ENCODE measurements at places on chromosomes 7 and 10.

GRCh38 chr10:25061711-25062449 lies 45.5 kb downstream of the THNSL1 start:
- no peak for DNase-seq

DNA sequence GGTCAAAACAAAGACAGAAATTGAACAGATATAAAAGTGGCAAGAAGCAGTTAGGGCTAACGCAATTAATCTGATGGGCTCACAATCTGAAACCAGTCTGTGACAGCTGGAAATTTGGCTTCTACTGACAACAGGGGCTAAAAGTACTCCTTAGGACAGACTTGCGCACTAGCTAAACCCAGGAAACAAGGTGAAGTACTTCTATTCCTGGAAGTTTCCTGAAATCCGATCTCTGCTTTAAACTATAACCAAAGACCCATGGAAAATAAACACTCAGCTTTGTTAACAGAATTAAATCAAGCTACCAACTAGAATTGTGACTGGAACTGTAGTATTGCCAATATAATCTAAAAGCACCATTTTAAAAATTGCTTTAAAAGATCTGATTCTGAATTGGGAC lies 520.2 kb upstream of the ZWINT start:
- no peak for DNase-seq

- no peak for DNase-seq
Measured at GRCh38 chr10:11468126-11468742, 143.2 kb downstream of the USP6NL start.

DNA sequence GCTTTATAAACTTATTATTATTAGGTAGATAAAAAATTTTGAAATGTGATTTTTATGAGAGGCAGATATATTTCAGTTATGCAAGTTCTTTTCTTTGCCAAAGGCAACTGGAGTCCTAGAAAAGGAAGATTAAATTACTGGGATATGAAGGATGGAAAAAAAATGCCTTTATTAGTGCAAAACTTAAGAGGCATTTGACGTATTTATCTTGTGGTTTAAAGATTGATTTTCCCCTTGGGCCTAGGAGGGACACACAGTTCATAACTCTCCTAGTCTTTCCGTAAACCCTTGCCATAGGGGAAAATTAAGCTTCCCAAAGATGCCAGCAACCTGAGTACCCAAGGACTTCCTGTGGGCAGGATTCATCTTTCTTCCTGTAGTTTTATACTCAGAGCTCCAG lies 3.1 kb upstream of the STEAP4 start:
- no peak for DNase-seq

GRCh38 chr7:152735443-152736004 lies 24.0 kb upstream of the ACTR3B start:
- no peak for DNase-seq

- no peak for DNase-seq
Measured at GRCh38 chr10:71980181-71981014, 16.2 kb downstream of the CHST3 start.

- no peak for DNase-seq
Measured at GRCh38 chr7:26588511-26588910, 275.9 kb downstream of the SKAP2 start.

GRCh38 chr7:92671505-92672169 lies 81.4 kb upstream of the FAM133B start:
- no peak for DNase-seq

GRCh38 chr10:1814556-1814955 lies 77.2 kb upstream of the ADARB2 start:
- no peak for DNase-seq

- no peak for DNase-seq
Measured at GRCh38 chr10:131177431-131178327, 133.8 kb downstream of the TCERG1L start.

DNA sequence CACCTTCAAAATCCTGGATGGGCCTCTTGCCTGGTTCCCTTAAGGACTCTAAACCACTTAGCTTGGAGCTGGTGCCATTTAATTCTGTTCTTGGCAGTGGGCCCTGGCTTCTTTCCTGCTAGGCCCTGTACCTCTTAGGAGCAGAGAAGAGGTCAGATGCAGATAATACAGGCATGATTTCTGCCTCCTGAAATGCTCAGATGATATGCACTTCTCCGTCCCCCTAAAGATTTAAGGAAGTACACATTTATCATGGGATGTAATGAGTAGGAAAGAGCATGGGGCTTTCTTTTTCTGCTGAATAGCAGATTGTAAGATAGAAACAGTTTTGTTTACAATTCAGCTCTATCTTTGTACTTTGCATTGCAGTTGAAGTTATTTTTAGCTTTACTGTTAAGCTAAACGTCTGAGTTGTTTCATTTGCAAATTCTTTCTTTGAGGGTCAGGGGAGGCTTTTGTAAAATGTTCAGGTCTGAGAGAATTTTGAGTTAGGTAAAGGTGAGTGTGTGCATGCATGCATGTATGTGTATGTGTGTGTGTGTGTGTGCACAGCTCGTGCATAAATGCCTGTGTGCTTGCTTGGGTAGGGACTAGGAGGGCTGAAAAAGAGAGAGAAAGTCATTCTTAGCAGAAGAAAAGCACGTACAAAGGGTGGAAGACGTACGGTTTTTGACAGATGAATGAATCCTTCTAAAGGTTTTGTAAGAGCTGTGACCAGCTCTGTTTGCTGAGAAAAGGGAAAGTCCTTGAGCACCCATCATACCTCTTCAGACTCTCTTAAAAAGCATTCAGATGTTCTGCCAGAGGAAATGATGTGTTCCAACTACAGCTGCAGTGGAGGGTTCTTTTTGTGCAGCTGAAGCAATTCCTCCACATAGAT lies 364.2 kb downstream of the AUTS2 start:
- DNase-seq, result no peak

GRCh38 chr10:86299562-86299961 lies 67.0 kb downstream of the GRID1 start:
- no peak for DNase-seq

DNA sequence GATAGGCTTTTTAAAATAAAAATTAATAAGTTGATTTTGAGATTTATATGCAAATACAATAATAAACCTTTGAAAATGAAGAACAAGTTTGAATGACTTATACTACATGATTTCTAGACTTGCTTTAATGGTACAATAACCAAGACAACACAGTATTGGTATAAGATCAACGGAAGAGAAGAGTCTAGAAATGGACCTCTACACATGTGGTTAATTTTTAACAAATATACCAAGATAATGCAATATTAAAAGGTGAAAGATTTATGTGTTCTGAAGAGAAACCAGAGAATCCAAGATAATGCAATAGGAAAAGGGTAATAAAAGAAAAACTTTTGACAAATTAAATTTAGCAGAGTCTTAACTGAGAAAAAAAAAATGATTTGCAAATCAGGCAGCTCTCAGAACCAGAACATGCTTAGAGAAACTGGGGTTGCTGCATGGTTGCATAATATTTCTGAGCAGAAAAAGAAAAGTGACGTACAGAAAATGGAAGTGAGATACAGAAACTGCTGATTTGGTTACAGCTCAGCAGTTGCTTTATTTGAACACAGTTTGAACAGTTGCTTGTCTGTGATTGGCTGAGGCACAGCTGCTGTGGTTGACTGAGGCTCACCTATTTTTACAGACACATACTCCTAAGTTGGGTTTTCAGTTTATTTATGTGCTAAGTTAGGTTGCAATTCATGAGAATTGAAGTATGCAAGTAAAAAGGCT lies 365.9 kb downstream of the CRPPA start:
- DNase-seq, result no peak

GRCh38 chr7:135914346-135914745 lies 62.8 kb downstream of the MTPN start:
- no peak for DNase-seq

- DNase-seq, result no peak
Measured at GRCh38 chr7:100465702-100466311, 1.7 kb upstream of the SPACDR start.

DNA sequence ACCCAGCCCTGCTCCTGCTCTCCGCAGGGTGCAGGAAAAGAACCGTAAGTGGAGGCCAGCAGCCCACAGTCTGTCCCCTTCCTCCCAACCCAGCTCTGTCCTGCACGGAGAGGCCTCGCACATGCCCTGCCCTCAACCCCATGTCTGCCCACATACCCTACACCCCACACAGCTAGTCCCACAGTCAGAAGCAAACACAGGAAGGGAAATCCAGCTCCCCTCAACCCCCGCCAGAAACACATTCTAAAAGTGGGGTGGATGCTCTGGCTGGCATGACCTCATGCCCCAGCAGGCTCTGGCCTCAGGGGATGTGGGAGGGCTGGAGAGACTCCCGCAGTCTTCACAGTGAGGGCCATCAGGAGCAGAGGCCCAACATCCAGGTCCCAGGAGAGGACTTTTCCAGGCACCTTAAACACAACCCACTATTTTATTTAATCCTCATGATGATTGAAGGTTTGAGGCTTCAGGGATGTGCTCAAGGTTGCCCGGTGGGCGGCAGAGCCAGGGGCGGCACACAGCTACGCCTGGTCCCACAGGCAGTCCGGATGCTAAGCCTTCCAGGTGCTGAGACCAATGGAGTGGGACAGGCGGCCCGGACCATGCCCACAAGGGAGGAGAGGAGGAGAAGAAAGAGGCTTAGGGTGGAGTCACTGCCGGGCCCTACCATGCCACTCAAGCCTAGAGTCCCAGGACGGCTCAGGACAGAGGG lies 29.9 kb downstream of the CALML5 start:
- DNase-seq, result no peak

- no peak for DNase-seq
Measured at GRCh38 chr7:79909176-79909575, 225.5 kb upstream of the GNAI1 start.

DNA sequence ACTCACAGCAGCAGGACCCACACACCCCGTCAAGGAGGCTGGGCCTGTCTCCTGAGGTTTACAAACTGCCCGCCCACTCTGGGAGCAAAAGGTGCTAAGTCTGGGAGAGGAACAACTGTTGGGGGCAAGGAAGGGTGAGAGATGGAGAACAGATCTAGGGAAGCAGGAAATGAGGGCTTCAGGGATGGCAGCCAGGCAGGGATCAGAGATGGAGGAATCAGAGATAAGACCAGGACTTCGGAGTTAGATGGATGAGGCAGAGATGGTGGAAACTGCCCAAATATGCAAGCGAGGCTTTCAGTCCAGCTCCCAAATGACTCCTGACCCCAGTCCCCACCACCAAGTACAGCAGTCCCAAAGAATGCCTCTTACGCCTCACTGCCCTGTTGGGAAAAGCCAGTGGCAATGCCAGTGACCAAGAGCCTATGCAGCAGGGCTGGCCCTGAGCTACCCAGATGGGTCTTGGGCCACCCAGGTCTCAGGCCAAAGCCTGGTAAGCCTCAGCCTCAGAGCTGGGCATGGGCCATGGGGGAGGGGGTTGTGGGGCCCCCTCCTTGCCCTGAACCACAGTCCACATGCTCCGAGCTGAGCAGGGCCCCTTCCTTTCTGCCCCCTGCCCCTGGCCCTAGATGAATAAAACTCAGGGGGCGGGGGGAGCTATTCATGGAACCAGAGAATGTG lies 39.5 kb upstream of the SLF2 start:
- no peak for DNase-seq

DNA sequence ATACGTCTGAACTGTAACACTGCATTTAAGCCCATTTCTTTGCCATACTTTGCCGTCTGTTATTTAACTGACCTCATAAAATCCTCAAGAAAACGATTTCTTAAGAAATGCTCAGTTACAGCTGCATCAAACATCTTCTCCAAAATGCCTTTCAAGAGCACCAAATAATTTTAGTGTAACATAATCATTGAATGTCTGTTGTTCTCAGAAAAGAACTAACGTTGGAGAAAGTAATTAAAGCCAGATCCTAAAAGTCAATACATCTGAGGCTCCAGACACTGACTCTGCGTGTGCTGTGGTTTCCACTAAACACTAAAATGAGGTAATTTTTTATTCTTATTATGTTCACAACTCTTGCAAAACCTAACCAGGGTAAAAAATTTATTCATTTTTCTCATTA lies 63.7 kb upstream of the LRRC17 start:
- DNase-seq, result no peak

GRCh38 chr7:28700096-28700495 lies 258.0 kb downstream of the TRIL start:
- DNase-seq, result no peak

DNA sequence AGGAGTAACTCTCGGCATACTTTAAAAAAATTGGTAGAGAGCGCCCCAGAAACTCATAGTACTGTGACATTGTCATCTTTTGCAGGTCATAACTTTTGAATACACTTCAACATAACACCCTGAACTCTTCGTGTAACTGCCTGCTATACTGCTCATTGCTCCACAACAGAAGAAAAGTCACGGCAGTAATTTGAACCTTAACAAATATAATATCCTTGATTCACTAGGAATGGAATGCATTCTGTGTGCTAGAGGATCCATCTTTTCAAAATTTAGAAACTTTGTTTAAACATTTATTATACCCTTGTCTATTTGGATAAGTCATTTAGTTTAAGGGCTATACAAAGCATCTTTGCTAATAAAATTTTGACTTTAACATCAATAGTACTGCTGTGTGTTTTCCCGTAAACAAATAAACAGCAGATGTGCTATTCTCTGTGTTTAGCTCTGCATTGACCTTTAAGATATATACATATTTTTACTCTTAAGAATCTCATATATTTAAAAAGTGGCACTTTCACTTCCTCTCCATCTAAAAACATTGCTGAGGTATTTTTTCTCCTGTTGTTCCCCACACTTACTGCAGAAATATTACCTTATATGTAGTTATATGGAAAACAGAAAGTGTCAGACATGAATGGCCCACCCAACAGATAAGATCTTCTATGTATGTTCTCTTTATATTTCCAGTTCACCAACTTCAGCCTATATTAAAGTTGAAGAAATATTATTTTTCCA lies 217.6 kb upstream of the TMEM229A start:
- DNase-seq, result no peak

GRCh38 chr7:128946936-128947830 lies 9.5 kb downstream of the IRF5 start:
- DNase-seq, result no peak

- DNase-seq, result no peak
Measured at GRCh38 chr7:103958284-103958818, 31.1 kb downstream of the RELN start.

DNA sequence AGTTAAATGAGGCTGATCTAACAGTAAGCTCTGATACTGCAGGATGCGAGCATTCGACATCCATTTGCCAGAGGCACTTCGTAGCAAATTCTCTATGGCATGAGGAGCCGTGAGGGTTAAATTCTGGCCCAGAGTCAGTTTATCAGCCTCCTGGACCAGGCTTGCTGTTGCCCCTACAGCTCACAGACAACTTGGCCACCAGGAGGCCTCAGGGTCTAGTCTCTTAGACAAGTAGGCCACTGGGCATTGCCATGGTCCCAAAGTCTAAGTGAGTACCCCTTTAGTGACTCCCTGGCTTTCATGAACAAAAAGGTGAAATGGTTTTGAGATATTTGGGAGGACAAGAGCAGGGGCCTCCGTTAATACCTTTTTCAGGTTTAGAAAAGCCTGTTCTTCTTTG lies 178.0 kb upstream of the MBL2 start:
- no peak for DNase-seq

DNA sequence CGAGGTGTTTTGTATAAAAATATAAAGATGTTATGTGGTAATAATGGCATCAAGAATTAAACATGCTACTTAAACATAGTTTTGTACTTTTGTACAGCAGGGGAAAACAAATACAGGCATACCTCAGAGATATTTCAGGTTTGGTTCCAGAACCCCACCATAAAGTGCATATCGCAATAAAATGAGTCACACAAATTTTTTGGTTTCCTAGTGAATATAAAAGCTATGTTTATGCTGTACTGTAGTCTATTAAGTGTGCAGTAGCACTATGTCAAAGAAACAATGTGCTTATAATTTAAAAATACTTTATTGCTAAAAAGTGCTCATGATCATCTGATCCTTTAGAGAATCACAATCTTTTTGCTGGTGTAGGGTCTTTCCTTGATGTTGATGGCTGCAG lies 17.8 kb downstream of the LRRTM3 start:
- no peak for DNase-seq

GRCh38 chr10:125023255-125023654 lies 81.3 kb downstream of the ZRANB1 start:
- no peak for DNase-seq

- DNase-seq, result no peak
Measured at GRCh38 chr7:13731643-13732042, 257.8 kb downstream of the ETV1 start.

Measured in Caco-2 (cell line).